Retinal pigment epithelial cell (primary cell): ENCODE measurements at places on chromosomes 11 and 22.

GRCh38 chr22:20424932-20425565 lies 12.6 kb downstream of the SCARF2 start:
- DNase-seq: no peak

GRCh38 chr11:26027887-26028286 lies 304.0 kb upstream of the ANO3 start:
- no peak for DNase-seq

GRCh38 chr11:64789331-64790204 lies 11.2 kb upstream of the SF1 start:
- no peak for DNase-seq

DNA sequence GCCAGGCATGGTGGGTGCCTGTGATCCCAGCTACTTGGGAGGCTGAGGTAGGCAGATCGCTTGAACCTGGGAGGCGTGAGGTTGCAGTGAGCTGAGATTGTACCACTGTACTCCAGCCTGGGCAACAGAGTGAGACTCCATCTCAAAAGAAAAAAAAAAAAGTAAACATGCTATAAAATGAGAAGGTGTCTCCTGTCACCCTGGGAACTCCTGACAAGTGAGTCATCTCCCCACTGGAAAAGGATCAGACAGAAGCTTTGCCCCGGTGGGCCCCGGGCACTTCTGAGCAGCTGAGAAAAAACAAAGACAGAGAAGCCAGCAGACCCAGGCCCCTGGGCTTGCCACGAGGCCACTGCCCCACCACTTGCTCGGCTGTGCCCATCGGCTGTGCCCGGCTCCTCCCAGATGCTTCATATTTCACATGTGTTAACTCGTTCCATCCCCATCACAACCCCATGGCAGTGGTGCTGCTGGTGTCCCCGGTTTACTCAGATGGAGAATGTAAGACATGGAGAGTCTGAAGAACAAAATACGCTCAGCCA lies 22.3 kb downstream of the TTLL1 start:
- peak; percentile 56 for DNase-seq

DNA sequence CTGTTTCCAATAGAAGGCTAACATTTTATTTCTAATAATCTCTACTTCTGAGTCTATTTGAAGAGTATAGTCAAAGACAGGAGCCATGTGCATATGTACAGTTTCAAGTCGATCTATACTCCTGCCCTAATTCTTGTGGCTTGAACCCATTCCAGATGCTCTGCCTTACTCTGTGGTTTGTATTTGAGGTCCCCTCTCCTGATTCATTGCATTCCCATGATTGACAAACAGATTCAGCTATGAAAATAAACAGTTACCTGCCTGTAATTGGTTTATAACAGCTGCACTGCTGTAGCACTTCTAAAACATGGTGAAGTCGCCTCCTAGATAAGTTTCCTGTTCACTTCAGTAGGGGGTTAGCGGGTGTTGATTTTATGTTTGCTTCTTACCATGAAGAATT lies 138.7 kb downstream of the SOX6 start:
- no peak for DNase-seq

- no peak for DNase-seq
Observed at GRCh38 chr11:1460396-1460985, 26.1 kb downstream of the MOB2 start.

GRCh38 chr22:21038405-21038804 lies 6.0 kb upstream of the SLC7A4 start:
- no peak for DNase-seq

DNA sequence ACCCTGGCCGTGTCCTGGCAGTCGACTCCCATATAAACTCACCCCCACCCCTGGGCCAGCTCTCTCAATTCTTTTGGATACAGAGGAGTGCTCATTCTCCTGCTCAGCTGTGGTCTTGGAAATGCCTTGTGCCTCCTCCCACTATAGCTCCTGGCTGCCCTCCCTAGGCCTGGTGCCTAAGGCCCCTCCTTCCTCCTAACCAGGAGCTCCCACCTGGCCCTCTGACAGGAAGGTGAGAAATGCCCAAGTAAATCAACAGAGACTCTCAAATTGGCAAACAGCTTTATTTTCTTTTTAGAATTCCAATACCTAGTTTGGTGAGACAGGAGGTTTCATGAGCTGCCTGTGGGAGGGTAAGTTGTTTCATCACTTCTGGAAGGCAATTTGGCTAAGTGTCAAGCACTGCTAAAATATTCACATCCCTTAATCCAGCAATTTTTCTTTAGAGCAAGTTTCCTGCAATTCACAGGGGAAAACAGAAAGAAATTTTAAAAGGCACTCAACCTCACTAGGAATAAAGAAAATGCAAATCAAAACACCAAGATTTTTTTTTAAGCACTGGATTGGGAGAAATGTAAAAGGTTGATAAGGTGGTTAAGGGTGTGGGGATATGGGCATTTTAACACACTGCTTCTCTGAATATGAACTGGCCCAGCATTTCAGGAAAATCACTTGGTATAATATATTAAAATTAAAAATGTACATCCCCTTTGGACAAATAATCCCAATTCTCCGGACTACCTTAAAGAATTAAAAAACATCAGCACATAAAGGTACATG lies 209.7 kb upstream of the ARHGAP20 start:
- no peak for DNase-seq

DNA sequence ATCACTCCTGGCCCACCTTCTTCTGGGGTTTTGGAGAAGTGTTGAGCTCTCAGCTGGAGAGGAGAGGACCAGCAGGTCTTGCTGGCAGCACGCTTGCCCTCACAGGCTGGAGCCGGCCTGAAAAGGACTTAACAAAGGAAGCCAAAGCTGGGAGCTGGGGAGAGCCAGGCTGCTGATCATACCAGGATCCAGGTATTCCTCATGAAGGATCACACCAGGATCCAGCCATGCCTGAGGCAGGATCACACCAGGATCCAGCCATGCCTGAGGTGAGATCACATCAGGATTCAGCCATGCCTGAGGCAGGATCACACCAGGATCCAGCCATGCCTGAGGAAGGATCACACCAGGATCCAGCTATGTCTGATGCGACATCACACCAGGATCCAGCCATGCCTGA lies 17.0 kb downstream of the MRGPRD start:
- no peak for DNase-seq

DNA sequence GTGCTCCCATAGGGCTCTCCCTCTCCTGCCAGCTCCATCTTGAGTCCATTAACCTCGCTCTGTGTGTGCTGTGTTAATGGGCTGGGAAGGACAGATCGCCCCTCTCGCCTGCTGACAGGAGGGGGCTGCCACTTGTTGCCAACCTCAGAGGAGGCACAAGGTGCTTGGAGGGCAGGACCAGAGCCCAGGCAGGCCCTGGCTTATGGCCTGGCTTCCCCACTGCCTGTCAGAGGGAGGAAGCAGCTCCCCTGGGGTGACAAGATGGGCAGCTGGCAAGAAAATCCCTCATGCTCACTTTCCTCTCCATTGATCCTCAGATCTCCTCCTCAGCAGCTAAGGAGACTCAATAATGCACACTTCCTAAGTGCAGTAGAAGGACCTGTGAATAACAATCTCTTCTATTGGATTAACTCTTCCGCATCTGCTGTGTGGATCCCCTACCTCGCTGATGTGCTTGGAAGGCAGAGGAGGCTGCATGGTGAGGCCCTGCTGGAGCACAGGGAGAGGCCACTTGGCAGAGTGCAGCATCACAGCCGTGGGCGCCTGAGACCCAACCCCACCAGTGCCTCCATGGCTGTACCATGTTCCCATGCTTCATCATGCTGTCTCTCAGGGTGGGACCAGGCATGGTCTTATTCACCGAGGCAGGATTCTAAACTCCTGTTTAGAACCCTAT lies 70.3 kb downstream of the TRIM29 start:
- no peak for DNase-seq

- no peak for DNase-seq
Observed at GRCh38 chr11:64400667-64401066, 41.7 kb downstream of the RPS6KA4 start.

GRCh38 chr11:61147791-61148620 lies 13.2 kb downstream of the VPS37C start:
- no peak for DNase-seq

DNA sequence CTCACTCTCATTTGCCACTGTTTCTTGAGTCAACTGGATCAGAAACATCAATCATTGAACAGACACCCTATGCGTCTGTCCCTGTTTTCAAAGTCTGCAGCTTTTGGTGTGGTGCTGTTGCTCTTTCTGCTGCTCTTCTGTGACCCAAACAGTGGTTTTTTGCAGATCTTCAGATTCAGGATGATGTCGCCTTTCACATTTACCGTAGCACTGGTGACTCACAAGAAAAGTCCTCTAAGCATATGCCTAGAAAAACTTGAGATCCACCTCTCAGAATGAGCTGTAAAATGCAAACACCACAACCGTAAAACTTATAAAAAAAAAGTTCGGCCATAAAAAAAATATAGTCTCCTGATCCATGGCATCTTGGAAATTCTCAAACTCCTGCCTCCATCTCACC lies 400.4 kb downstream of the NTM start:
- DNase-seq: no peak

GRCh38 chr22:31290494-31291471 lies 1.5 kb downstream of the PIK3IP1 start:
- peak; percentile 77 for DNase-seq

- DNase-seq: no peak
Observed at GRCh38 chr11:19923626-19924025, 211.0 kb downstream of the NAV2 start.

GRCh38 chr11:65205602-65205967 lies 23.9 kb downstream of the CAPN1 start:
- no peak for DNase-seq

GRCh38 chr22:26768952-26769351 lies 111.6 kb downstream of the MIAT start:
- no peak for DNase-seq

DNA sequence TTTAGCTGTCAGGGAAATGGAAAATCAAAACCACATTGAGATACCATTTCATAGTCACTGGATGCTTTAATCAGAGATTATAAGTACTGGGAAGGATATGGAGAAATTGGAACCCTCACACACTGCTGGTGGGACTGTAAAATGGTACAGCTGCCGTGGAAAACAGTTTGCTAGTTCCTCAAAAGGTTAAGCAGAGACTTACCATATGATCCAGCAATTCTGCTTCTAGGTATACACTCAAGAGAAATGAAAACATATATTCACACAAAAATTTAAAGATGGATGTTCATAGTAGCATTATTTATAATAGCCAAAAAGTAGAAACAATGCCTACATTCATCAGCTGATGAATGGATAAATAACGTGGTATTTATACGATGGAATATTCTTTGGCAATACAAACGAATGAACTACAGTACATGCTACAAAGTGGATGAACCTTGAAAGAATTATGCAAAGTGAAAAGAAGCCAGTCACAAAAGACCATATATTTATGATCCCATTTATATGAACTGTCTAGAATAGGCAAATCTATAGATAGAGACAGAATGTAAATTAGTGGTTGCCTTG lies 23.0 kb downstream of the RNF121 start:
- no peak for DNase-seq

GRCh38 chr22:44087089-44087430 lies 63.0 kb downstream of the PARVB start:
- DNase-seq: no peak

DNA sequence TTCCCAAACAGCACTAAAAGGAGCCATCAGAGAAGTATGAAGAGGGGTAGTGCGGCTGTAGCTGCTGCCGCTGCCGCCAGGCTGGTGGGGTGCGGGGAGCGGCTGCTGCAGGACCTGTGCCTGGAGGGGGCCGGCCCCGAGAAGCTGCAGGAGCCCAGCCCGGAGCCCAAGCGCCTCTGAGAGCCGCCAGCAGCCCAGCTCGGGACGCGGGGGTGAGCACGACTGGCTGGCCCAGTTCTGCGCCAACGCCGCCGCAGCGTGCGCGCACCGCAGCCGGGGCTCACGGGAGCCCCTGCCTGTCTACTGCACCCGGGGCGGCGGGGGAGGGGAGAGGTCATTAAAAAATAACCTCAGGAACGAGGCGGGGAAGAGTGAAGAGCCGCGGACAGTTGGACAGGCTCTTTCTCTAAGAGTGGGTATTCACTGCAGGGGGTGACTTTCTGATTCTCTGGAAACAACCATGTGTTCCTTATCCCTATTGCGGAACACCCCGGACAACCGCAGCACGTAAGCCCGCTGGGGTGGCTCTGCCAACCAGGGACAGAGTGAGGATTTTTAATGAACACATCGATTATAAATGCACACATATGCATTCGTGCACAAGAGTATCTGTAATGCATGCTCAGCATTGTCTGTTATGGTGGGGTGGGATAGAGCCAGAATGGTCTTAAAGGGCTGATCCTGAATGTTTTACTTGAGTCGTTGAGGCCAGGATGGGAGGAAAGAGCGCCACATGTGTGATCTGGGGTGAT lies 453 bp downstream of the GAS2 start:
- DNase-seq: peak; percentile 7

DNA sequence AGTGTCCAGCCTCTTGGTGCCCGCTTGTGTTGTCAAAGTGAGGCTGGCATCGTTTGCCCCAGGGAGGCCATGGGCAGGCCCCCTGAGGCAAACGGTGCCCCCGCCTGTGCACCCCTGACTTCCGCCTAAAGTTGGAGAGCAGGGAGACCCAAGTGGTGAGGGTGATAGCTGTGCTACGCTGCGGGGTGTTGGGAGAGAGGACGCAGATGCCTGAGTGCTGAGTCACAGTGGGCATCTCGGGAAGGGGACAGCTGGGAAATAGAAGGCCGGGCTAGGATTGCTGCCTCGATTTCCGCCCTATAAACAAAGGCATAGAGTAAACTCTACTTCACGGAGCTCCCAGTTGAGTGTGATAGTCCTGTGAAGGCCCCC lies 5.8 kb downstream of the GRIK4 start:
- no peak for DNase-seq

DNA sequence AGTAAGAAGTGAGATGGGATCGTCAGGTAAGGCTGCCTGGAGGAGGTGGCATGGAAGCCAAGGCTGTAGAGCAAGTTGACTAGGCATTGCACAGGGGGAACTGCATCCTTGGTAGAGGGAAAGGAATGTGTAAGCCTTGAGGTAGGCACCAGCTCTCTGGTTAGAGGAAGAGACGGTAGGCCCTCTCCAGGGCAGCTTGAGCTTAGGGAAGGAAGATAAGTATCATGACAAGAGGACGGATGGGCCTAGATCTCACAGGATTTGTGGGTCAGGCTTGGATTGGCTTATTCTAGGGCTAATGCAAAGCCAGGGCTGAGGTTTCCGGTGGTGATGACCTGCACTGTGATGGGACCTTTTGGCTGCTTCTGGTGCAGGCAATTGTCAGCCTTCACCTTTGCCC lies 1035.8 kb downstream of the TBC1D22A start:
- no peak for DNase-seq

DNA sequence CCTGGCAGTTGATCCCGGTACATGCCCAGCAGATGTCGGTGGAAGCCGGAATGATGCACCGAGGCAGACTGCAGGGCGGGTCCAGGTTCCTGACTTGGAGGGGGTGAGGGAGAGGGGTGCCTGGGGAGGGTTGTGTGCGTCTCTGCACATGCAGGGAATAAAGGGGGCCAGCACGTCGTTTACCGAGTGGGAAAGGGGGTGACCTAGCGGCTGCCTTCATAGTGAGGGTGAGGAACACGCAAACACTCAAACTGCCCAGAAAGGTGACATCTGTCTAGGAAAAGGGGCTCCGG lies 801.7 kb downstream of the TBC1D22A start:
- no peak for DNase-seq

DNA sequence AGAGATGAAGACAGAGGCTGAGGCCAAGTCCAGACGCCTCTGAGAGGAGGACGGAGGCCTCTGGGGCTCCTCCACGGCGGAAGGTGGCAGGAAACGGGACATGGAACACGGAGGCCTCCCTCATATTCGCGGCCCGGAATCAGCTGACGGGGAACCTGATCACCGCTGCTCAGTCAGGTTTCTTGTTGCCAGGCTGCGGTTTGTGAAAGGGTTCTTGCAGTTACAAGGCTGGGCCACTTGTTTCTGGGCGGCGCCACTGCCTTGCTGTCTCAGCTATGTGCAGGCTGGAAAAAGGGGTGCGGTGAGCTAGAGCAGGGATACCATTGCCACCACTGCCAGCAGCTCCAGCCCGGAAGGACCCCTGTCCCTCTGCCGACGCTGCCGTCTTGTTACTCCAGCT lies 10.0 kb upstream of the MMP1 start:
- DNase-seq: no peak
